Tongue (tissue), 3 donors: ENCODE measurements at places on chromosomes 4 and X.

DNA sequence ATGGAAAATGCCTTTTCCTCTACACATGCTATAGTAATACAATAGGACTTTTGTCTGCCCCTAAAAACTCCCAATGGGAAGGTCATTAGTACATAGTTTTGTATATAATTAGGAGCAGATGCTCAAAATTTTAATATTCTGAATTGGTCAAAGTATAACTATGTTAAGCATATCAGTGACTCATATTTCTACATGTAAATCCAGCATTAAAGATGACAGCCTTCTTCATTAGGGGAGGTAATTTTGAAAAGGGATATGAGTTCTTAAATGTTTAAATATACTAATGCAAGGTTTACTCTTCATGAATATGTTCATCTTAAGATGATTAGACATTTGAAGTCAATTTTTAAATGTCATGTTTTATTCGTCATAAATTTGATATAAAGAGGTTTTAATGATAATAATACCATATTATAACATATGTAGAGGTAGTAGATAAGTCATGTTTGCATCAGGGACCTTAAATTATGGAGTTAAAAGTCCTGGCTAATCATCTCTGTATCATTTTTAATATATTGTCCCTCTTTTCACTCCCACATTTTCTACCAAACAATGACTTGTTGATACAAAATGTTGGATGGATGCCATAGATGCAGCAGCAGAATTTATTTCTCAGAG is 218.8 kb downstream of the STPG2 start:
- DNase-seq = no peak

GRCh38 chrX:17725181-17725580 is 12.1 kb upstream of the SCML1 start:
- DNase-seq = no peak

DNA sequence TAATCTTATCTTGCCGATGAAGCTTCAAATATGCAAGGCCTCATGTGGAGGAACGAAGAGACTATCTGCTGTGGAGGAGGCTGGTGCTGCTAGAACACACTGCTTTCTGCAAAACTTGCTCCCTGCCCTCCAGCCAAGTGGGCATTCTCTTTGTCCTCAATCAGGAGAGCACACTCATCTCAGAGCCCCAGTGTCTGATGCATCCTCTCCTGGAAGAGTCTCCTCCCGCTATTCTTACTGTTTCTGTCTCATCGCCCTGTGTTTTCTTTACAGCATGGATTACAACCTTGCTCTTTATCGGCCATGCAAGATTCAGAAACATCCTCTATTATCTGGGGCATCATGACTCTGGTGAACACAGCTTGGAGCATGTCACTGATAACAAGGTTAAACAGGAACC is 68.2 kb upstream of the MTNR1A start:
- no peak for DNase-seq

DNA sequence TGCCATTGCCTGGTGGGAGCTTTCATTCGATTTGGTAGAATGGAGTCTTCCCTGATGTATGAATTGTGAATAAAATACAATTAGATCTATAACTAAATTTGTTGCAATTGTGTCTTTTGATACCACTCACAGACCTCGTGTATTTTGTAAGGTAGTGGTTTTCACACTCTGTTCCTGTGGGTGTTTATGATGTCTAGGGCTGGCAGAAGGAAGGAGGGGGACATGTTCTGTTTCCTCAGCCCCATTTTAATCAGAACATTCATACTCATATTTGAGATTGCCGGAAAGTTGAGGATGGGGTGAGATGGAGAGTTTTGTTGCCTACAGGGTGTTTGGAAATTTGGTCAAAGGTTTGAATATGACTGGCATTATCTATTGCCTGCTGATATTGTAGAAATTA is 42.9 kb downstream of the PTTG2 start:
- no peak for DNase-seq

- no peak for DNase-seq
These were observed 6.4 kb downstream of the ARX start for GRCh38 chrX:25009407-25009806.

GRCh38 chrX:39096599-39096998 is 295.3 kb downstream of the MID1IP1 start:
- DNase-seq = no peak

- DNase-seq = no peak
These were observed 115.7 kb downstream of the SLIT2 start for GRCh38 chr4:20367446-20367845.

- no peak for DNase-seq
These were observed 168.1 kb downstream of the VSIG4 start for GRCh38 chrX:65871671-65872311.

GRCh38 chr4:184695178-184695896 is 38.6 kb downstream of the CENPU start:
- DNase-seq = peak; percentile 45

- peak; percentile 11 for DNase-seq
These were observed 283.7 kb downstream of the PACRGL start for GRCh38 chr4:20983763-20984575.

DNA sequence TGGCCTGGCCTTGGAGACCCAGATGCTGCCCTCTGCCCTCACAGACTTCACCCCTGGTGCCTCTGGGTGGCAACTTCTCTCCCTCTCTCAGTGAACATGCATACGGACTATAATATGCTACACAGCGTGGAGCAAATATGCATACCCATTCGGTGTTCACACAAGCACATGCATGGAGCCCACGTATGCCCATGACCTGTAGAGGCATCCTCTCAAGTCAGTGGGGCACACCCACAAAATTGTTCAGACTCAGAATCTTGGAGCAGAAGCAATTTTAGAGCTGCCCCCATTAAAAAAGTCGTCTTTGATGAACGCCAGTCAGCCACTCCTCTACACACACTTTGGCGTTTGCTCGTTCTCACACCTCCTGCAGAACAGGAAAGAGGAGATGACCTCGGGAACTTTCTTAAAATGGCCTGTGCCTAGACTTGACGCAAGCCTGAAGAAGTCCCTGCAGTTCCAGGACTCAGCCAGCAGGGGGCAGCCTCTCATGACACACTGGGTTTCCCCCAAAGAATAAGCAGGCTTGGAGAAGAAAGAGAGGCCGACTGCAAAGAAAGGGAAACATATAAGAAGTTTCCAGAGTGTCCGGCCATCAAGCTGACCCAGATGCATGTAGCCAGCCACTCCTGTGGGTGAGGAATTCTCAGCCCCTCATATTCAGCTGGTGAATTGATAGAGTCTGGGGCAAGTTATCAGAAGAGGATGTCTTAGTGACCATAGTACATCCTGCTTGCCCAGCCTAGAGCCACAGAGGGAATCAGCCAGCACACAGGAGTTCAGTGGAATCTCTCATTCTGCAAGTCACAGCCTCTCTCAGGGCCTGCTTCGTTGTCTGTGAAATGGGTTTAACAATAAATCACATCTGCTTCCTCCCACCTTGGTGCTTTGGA is 17.3 kb downstream of the APLN start:
- peak; percentile 82 for DNase-seq

DNA sequence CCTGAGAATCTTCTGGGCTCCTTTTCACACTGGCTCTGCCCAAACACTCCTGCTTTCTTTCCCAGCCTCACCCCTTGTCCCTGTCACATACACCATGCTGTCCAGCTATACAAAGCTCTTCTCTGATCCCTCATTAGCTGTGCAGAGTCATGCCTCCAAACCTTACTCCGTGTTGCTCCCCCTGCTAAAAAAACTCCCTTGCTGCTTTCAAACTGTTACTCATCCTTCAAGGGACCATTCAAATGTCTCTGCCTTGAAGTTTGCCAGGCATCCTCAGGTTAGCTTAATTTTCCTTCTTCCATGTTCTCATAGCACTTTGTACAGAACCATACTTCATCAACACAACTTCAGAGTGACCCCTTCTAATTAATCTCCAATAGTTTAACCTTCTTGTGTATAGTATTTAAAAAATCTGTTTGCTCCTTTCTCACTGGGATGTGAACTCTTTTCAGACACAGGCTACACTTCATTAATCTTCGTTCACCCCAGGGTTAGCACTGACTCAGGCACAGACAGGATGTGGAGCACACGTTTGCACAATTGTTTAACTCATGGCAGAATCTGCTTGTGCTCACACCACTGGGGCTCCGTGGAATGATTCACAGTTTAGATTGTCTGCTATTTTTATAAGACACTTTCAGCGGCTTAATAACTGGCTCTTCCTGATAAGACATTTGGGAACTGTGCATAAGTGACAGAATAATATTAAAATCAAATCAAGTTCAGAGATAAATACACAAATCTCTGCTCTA is 21.4 kb upstream of the SEL1L3 start:
- DNase-seq = no peak

DNA sequence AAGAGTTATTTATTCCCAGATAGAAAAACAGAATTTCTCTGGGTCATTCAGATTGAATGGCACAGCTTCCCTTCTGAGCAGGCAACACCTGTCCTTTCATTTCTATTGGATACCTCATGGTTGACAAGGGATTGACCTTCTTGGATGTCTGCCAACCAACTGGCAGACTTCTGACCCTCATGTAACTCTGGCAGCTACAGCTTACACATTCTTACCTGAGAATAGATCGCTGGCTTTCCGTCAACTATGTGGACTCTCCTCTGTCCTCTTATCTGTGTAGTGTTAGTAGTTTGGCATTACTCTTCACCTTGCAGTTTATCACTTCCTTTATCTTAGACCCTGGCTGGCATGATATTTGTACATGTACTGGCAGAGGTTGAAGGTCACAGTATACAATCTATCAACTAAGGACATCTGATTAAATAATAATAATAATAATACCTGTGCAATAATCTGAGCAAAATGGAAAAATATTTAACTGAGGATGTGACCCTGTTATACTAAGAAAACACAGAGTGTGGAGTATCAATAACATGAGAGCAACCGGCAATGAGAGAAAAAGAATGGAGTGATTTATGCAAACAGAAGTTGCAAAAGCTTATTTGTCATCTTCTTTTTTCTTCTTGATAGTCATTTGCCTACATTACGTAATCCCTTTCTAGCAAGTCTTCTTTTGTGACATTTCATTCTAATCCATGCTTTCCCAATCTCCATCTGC is 1118.2 kb downstream of the ARAP2 start:
- DNase-seq = peak; percentile 58

GRCh38 chrX:102968216-102968615 is 31.1 kb downstream of the RAB40AL start:
- no peak for DNase-seq

GRCh38 chrX:11364835-11365234 is 71.6 kb downstream of the AMELX start:
- no peak for DNase-seq

GRCh38 chr4:5749568-5749967 is 38.6 kb downstream of the EVC start:
- DNase-seq = no peak

GRCh38 chr4:158809611-158810486 is 41.0 kb downstream of the FNIP2 start:
- DNase-seq = no peak

DNA sequence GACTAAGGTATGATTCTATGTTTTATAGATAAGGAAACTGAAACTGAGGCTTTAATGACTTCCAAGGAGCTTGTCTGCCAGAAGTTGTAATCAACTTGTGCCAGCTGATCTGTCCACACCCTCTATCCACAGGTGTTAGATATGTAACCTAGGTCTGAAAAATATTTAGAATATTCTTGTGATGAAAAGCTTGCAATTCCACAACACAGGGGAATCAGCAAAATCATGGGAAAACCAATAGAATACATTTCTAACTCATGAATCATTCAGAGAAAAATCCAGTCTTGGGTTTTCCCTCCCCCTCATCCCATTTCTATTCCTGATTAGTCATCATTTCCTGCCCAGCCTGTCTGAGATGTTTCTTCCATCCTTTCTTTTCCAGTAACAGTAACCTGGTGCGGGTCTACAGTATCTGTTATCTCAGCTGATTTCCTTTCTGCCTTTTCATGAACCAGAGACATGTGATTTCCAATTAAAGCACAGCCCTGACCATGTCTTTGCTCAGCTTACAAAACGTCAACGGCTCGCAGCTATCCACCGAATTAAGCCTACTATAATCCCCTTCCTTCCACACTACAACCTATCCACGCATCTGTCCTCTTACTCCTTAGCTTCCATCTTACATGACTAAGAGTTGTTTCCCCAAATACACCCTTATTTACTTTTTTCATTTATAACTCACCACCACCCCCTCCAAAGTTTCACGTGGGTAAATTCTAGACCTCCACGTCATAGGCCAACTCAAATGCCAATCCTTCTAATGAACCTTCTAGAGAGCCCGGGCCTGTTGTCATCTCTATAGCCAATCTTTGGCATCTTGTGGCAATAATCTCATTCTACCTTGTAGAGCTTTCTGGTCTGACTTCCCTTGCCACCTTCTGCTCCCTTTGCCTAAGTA is 961 bp upstream of the NOCT start:
- peak; percentile 66 for DNase-seq

- no peak for DNase-seq
These were observed 31.5 kb downstream of the SEPTIN6 start for GRCh38 chrX:119661486-119661885.

DNA sequence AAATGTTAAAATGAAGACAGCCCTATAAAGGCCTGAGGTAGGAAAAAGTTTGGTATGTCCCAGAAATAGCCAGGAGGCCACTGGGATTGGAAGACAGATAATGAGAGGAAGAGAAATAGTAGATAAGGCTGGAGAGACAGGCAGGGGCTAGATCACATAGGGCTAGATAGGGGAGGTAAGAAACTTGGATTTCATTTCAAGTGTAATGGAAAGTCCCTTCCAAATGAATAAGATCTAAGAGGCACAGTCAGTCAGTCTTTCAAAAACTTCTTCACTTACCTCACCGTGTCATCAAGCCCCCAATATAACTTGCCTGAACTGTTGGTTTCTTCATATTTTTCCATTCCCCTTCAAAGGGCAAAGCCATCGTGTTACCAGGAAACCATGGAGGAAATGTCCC is 121.8 kb downstream of the SPCS3 start:
- no peak for DNase-seq

DNA sequence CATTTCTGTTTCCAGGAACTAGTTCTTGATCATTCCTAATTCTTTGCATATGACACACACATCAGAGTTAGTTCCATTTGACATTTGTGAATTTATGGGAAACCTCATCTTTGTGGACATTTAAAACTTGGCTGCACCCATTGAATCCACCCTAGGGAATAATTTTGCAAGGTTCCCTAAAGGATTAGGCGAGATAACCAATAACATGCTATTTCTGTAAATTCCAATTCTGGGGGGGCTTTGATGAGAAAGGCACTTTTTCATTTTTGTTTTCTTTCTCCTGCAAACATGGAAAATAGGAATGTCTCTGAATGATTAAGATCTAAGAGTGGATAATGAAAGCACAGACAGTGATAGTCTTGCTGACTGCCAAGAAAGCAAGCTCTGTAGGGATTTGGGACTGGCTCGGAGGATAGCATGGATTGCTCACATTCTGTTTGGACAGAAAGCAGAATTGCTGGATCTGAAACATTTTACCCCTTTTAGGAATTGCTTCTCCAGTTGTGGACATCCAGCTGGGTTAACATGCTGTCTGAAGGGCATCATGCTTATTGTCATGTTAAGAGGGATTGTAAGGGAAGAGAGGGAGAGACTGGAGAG is 145.1 kb downstream of the NHS start:
- DNase-seq = peak; percentile 57

GRCh38 chrX:154727418-154727817 is 23.5 kb downstream of the GAB3 start:
- no peak for DNase-seq

- no peak for DNase-seq
These were observed 11.2 kb downstream of the LRPAP1 start for GRCh38 chr4:3520796-3521600.

- no peak for DNase-seq
These were observed 326.8 kb downstream of the ZNF674 start for GRCh38 chrX:46218373-46218772.
